HS-5 (cell line): ENCODE measurements at places on chromosomes 13 and 19.
A peak's percentile ranks its signal among the peaks of the same experiment; 100 is the strongest.

DNA sequence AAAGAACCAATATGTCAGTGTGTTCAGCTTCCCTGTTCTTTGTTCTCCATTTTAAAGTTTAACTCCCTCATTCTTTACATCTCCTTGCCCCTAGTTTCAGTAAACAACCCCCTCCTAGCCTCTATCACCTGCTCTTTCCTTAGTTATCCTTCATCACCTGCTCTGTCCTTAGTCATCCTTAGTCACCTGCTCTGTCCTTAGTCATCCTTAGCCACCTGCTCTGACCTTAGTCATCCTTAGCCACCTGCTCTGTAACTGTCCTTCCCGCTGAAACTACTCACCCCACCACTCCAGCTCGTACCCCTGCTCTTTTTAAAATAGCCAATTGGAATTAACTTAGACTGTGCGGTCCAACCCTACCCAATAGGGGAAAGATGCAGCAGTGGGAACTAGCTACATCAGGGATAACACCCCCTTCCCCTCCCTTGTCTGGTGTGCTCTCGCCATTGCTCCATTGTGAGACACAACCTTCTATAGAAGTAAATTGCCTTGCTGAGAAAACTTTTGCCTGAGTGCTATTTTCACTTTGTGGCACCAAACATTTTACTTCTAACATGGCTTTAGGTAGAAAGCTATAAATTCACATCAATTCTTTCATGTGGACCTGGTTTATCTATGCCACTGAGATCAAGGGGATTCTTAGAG, 16.2 kb downstream of the EDNRB start:
- DNase-seq, result no peak

DNA sequence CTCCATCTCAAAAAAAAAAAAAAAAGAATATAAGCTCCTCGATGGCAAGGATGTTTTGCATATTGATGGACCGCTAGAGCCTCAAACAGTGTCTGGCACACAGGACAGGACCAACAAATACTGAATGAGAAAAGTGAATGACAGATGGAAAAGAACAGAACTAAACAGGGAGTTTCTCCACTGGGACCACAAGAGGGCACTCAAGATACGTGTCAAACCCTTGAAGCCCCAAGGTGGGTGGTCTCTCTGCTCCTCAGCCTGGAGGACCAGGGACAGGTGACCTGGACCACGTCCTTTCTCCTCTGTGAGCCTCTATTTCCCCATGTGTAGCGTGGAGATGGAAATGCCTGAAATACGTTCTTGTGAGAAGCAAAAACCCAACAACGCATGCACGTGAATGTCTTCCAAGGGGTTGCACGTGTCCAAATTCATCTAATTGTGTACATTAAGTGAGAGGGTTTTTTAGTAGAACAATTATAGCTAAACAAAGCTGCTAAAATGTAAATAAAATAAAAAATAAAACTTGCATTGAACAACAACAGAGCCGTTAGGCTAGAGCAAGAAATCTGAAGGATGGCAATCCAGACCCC, 5.7 kb upstream of the CDC42EP5 start:
- no peak for DNase-seq

GRCh38 chr13:38685431-38685830, 1.4 kb upstream of the FREM2 start:
- DNase-seq, result no peak

DNA sequence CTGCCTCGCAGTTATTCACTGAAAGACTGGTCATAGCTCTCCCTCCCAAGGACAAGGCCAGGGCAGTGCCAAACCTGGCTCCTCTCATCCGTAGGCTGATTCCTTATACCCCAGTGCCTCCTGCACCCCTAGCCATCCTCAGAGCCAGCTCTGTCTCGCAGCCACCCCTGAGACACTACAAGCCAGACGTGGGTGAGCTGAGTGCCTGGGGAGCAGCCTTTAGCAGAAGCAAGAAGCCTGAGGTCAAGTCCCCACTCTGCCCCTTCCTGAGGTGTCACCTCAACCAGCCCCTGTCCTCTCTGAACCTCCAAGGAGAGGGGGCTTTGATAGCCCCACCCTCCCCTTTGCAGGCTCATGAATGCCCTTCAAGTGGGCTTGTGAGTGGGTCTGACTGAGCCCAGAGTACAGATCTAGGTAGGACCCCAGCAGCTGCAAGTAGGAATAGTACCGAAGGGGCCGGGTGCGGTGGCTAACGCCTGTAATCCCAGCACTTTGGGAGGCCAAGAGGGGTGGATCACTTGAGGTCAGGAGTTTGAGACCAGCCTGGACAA, 14.8 kb upstream of the AKAP8L start:
- DNase-seq, result no peak

GRCh38 chr13:110853235-110853721, 61.6 kb downstream of the ANKRD10 start:
- DNase-seq, result no peak

DNA sequence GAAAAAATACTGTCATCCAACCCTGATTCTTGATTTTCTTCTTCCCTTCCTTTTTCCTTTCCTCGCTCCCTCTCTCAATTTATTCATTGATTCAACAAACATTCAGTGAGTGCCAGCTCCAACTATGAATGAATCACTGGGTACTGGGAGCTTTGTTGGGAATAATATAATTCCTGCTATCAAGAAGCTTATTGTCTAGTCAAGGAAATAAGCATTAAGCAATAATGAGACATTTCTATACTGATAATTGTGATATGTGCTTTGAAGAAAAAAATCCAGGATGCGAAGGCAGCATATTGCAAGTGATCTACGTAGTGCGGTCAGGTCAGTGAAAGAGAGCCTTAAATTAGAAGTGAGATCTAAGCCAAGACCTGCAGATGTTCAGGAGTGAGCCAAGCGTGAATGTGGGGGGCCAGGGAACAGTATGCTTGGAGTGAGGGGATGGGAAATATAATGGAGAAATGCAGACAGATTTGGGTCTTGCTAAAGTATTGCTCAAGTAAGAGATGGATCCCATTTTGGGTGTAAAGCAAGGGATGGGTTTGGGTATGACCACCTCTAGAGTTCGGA, 253.5 kb downstream of the LHFPL6 start:
- DNase-seq, result no peak

DNA sequence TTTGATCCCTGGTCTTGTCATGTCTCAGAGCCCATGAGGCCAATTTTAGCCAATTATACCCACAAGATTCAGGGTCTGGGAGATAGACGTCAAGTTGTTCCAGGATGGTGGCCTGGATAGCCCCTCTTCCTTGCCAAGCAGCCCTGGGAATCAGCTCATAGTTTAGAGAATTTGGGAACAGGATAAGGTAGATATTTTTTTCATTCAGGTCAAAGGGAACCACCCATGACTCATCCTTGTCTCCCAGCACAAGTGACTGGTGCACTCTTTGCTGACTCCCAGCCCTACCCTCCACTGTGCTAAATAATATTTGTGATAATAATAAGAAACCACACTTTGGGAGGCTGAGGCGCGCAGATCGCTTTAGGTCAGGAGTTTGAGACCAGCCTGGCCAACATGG, 17.1 kb upstream of the S1PR4 start:
- no peak for DNase-seq

GRCh38 chr19:49690656-49691242, at the start of gene CPT1C:
Gene CPT1C (plus strand): TSS chr19:49691116. CDS start chr19:49692253, 1,137 bp downstream.
- no peak for DNase-seq

DNA sequence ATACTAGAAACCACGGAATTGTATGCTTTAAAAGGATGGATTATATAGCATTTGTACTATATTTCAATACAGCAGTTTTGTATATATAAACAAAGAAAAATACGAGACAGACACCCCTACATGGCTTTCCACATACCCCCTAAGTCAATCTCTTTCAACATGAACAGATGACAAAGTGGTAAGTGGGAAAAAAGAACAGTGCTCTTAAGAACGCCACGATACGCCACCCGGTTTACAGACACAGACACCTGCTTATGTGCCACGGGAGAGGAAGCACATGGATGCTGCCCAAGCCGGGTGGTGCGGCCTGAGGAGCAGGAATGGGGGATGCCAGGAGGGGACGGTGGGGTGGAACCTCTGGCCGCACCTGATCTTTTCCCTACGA, 8.1 kb downstream of the CAPS start:
- no peak for DNase-seq

GRCh38 chr19:45638930-45639729, at the start of gene EML2:
Gene EML2 (minus strand): TSS chr19:45639397. CDS start chr19:45639376, 21 bp downstream.
- no peak for DNase-seq

GRCh38 chr13:94925263-94925662, 212.9 kb upstream of the SOX21 start:
- DNase-seq, result no peak

DNA sequence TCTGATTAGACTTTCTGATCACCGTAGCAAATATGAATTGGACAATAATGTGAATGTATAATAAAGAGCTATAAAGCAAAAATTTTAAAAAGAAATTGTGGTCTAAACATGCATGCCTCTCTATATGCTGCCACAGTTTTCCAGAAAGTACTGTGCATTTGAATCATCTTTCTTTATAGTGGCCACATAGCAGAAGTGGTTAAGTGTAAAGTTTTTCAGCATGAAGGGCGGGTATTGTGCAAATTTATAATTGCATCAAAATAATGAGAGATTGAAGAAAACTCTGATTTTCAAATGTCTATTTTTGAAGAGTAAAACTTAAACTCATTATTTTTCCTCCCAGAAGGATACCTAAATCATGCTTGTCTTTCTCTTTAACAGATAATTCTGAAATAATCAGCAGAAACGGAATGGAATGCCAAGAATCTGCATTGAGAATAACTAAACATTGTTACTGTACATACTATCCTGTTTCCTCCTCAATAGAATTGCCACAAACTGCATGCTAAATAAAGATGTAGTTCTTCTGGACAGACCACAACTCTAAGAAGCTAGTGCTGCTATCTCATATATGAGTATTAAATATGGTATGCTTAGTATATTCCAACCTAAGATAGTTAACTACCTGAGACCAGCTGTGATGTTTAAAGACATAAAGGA, 42.9 kb upstream of the RAP2A start:
- DNase-seq, result no peak

GRCh38 chr13:59510386-59510785, 653.3 kb downstream of the DIAPH3 start:
- no peak for DNase-seq

DNA sequence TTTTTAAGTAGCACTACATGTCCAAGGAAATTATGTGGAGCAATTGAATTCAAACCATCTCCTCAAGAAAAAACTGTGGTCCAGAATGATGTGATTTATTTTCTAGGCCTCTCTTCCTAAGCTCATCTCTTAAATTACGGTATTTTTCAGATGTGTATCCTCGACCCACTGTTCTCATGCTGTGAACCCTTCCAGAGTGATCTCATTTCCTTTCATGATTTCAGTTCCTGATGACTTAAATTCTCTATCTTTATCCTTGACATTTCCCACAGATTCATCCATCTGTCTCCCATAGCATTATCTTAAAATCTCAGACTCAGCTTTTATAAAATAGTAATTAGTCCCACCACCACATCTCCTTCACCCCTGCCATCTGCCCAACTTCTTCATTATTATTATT, 117.6 kb upstream of the SPRY2 start:
- no peak for DNase-seq

- DNase-seq, result no peak
Measured at GRCh38 chr13:27125357-27126282, 46.0 kb downstream of the USP12 start.

- no peak for DNase-seq
Measured at GRCh38 chr19:55696301-55697068, 21.5 kb downstream of the EPN1 start.

GRCh38 chr19:22354665-22355064, 67.5 kb downstream of the ZNF98 start:
- no peak for DNase-seq

DNA sequence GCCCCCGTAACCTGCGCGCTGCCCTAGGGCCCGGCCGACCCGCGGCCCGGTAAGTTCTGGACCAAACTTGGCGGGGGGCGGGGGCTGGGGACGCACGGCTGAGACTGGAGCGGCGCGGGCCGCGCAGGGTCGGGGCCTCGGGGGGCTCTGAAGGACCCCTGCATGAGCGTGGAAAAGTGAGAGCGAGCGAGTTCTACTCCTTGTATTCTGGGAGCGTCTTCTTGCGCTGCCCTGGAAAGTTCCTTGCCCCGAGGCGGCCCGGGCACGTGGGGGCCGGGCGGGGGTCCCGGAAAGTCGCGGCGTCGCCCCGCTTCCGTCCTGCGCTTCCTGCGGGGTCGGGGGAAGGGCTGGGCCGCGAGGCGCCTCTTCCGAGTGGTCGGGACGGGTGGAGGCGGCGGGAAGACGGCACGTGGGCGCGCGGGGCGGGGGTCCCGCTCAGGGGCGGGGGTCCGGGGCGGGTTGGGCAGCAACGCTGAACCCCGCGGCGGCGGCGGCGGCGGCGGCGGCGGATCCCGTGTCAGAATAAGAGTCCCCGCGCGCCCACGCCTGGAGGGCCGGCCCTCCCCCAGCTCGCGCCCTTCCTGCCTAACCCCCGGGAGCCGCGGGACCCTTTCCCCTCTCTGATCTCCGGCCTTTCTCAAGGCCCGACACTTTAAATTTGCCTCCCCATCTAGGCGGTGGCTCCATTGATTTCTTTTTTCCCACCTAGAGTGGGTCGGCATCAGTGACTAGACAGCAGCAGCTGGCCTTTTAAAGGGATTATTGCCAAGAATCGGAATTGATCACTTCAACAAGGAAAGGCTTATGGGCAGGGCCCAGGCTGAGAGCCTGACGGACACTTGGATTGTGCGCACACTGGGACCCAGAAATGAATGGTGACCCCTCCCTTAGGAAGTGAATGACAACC, 749 bp downstream of the GATAD2A start:
- DNase-seq, result peak; percentile 53

GRCh38 chr19:50556282-50557008, 11.8 kb downstream of the LRRC4B start:
- DNase-seq, result peak; percentile 11

DNA sequence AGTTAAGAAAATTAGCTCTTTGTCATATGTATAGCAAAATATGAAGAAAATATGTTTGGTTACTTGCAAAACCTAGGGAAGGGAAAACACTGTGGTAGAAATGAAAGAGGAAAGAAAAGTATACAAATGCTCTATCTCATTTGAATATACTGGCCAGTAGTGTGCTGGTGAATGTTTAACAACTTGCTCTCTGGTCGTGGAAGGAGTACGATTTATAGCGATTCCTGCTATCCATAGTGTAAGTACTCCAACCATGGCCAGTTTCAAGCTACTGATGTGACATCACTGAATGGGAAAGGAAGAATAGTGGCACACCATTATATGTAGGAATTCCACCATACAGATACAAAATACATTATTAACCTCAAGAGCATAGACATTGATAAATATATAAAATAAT, 9.3 kb downstream of the BORA start:
- no peak for DNase-seq

DNA sequence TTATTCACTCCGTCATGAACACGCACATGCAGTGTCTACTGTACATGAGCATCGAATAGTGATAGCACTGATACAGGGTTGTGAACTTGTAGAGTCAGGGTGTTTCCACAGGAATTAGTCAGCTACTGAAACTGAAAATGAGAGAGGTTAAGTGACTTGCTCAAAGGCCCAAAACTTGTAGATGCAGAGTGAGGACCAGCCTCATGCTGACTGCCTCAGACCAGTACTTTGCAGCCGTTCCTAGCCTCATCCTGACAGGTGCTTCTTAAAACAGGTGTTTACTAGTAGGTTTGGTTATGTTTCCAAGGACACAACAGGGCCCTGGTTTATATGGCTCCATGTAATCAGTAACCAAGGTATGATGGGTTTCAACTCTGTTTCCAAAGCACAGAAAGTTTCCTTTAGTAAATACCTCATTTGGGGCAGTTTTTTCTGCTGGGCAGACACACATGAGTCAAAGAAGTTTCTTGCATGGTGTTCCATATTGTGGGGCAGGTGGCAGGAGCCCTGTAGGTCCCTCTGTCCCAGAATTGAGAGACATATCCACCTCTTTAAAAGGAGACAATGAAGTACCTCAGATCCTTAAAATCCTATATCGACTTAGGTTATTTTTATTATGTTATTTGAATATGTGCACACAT, 16.0 kb downstream of the FGF9 start:
- DNase-seq, result no peak

- DNase-seq, result no peak
Measured at GRCh38 chr13:110006304-110006703, 219.9 kb upstream of the IRS2 start.
